ENCODE measurements at places on chromosomes 2 and 18.

DNA sequence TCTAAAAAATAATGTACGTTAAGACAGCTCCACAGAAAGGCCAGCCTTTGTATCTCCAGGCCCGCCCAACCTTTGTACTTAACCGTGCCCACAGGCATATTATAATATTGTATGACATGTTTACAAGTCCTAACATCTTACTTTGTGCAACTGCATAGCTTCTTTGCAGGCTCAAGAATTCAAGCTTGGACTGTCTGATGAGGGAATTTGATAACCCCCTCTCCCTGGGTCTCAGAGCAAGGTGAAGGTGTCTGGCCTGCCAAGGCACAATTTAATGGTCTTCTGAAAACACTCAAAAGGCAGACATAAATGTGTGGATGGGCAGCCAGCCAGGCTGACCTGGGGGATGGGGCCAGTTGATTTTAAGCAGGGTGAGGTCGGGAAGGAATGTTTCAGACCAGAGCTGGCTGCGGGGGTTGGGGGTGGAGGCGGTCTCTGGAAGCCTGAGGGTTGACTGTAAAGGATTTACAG is 732.7 kb upstream of the FANCL start:
- DNase-seq, result no peak

- DNase-seq, result no peak
Observed at GRCh38 chr2:108449410-108450130, 564 bp downstream of the GCC2 start.

DNA sequence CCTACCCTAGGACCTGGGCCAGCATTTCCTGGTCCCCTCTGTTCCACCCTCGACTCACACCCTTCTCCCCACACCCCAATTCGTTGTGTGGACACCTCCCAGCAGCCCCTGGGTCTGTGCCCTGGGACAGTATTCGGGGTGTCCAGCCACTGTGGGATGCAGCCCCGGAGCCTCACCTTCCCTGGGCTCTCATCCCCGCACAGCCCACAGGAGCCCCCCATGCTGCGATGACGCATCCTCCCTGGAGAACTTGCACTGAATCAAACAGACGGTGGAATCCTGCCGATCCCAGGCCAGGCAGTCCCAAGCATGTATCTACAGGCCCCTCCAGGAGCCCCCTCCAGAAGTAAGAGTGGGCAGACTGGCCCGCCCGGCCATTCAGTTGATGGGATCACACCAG is 9.7 kb downstream of the ITM2C start:
- DNase-seq, result no peak

DNA sequence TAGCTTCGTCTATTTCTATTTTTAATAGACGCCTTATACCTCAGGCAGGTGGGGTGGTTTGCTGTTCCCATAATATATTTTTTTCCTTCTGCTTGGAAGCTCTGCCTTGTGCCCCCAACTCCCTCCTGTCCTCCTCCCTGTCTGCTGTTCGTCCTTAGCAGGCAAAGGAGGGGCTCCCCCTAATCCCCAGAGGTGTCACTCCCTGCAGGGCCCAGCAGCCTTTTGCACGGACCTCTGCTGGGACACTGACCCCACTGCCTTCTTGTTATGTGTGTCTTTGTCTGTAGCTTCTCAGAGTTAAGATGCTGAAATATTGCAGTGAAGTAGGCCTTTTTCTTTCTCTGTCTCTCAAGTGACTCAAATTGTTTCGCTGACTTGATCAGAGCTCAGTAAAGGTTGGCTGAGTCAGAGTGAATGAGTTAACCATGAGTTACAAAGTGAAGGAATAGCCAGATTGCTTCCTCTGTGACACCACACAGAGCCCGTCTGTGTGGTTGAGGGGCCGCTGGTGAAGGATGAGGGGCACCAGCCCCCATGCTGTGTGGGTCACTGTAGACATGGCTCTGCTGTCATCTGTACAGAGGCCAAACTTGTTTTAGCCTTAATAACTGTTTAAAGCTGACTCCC is 47.7 kb downstream of the PRKCE start:
- no peak for DNase-seq

- no peak for DNase-seq
Observed at GRCh38 chr2:232831496-232831895, 38.6 kb upstream of the SNORC start.

- no peak for DNase-seq
Observed at GRCh38 chr18:46867367-46868143, 49.8 kb downstream of the PIAS2 start.

DNA sequence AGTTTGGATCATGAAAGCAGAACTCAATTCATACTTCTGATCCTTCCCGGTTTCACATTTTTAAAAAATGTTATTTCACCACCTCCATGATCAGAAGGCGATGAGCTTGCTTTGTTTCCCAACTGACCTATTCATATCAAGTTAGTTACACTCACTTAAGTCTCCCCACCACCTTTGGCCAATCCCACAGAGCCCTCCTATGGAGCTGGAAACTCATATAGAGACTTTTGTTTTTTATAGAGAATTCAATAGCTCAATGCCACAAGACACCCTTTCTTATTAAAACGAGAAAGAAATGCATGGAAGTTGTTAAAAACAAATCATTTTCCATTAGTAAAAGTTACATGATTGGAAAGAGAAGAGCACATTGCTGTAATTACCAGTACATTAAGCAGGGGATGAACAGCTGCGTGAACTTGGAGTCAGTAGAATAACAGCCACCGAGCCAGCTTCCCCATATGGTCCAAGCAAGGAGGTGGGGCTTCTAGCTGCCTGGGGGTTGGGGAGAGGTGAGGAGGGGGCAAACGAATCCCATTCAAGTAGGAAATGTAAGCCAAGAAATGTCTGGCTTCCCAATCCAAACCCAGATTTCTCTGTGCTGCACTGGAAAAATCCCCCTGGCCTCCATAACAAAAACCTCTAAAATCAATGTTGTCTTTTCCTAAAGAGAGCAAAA is 614.5 kb downstream of the IRS1 start:
- DNase-seq, result no peak

DNA sequence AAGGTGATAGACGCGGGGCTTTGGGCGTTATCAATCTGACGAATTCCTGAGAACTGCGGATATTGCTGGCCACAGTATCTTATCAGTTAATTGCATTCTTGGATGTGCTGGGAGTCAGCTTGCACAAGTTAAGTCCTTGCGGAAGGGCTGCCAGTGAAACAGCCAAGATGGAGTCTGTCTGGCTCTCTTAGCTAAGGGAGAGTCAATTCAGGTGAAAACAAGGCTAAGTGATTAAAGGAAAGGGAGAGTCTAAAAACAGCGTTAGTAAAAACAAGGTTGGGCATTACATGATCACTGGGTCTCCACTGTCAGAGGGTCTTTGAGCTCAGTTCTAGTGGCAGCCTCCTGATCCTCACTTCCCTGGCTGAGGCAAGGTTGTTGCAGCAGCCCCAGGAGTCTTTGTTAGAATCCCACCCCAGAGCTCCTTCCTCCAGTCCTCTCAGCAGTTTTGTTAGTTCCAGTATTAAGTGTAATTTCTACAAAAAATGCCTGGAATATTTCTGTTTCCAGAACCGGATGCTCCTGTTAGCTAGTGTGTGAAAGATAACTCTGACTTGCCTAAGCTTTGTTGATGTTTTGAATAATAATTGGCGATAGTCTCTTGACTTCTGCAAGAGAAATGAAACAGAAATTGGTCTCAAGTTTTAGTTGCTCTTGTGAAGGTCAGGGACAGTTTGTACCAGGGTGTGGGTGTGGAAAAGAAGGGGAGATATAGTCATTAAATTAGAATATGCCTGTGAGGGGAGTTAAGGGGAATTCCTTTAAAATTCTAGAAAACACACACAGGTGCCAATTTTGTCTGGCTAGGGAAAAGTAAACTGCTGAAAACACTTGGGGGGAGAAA is 10.6 kb downstream of the CFLAR start:
- no peak for DNase-seq

GRCh38 chr18:49167084-49167483 is 216.3 kb upstream of the SMAD7 start:
- DNase-seq, result no peak

DNA sequence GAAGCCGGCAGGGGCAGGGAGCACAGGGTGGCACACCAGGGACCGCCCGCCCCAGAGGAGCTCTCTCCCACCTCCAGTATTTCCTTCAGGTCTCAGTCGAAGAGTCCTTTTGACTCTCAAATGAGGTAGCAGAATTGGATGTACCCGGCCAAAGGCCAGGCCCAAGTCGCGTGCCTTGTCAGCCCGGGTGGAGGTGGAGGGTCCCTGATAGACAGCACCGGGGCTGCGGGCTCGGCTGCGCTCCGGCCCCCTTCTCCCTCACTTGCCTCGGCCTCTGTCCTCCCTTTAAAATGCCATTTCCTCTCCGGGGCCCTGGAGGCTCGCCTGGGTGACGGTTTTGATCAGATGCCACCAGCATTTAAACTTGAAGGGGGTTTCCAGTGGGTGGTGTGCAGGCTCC is 198.9 kb upstream of the SOX11 start:
- DNase-seq, result no peak

GRCh38 chr18:7844418-7844817 is 277.3 kb downstream of the PTPRM start:
- no peak for DNase-seq

DNA sequence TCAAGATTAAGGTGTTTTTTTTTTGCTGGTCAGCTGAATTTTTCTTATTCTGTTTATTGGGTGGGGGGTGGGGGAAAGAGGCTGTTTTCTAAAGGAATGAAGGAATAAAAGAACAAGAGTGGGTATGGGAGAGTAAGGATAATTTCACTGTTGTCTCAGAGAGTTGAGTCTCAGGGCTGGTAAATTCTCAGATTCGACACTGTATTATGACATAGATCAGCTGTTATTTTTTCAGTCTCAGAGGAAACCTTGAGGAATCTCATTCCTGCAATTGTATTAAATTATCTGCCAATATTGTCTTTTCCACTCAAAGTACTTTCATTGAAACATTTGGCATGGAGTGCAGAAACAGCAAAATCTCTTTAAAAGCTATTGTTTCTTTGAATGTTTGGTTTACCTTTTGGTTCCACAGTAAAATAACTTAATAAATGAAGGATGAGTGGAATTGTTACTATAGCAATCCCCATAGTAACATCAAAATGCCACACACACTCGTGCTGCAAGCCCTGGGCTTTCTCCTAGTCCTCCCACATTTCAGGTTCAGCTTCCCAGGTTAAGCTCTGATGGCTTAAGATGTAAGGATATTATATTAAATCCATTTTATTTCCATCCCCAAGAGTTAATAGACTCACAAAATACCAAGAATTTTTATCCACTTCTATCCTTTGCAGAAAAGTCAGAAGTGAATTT is 478.7 kb upstream of the TCF4 start:
- DNase-seq, result no peak

DNA sequence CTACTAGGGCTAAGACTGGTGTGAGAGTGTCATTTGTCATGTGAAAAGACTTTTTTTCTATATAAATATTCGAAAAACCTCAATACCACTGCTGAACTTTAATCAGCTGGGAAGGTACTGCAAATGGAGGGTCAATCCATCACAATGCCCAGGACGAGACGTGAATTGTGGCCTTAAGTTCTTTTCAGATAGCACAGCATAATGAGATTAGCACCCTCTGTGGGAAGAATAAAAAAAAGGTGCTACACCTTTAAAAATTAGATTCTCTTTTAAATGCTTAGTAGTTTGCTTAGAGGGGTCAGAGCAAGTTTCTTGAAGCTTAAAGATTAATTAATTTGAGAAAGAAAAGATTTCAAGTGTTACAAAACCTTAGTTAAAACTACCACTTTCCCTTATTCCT is 5.6 kb downstream of the LRRTM1 start:
- no peak for DNase-seq

GRCh38 chr2:30514134-30514847 is 67.2 kb downstream of the LCLAT1 start:
- no peak for DNase-seq

DNA sequence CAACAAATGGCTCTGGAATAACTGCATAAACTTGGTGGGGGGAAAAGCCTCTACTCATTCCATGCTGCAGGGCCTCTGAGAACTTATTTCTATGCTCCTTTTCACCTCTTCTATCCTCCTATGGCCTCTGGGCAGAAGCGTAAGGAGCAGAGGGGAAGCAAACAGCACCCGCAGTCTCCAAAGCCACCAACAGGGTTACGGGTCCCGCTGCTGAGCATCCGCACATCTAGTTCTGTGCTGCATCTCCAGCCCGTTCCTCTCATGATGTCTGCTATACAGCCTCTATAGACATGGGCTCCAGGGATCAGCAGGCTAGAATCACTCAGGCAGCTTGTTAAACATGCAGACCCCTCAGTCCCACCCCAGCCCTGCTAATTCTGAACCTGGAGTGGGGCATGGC is 25.9 kb downstream of the PSTPIP2 start:
- DNase-seq, result no peak

GRCh38 chr2:19361325-19361990 is 3.0 kb upstream of the OSR1 start:
- no peak for DNase-seq

- no peak for DNase-seq
Observed at GRCh38 chr2:162579169-162579568, 235.2 kb downstream of the GCA start.

DNA sequence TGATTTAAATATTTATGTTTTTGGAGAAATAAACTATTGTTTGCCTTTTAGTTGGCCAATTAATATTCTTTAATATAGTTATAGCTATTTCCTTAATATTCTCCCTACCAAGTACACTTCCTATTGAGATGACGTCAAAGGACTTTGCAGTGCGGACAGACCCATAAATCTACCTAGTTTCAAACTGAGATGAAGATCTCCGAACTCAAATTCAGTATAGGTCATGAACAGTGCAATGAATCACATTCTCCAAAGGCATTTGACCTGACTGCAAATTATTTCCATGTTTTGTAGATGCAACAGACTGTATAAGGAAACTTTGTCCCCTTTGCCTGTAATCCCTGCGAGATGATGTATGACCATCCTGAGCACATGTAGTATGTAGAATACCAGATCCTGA is 342.6 kb upstream of the FIGN start:
- no peak for DNase-seq

- no peak for DNase-seq
Observed at GRCh38 chr2:12728221-12728777, 11.6 kb downstream of the TRIB2 start.
